ENCODE measurements at places on chromosomes 7 and 10.

- no peak for DNase-seq
Measured at GRCh38 chr7:21417647-21418046, 10.2 kb upstream of the SP4 start.

GRCh38 chr10:132963430-132963960, 21.1 kb upstream of the CFAP46 start:
- DNase-seq = no peak

DNA sequence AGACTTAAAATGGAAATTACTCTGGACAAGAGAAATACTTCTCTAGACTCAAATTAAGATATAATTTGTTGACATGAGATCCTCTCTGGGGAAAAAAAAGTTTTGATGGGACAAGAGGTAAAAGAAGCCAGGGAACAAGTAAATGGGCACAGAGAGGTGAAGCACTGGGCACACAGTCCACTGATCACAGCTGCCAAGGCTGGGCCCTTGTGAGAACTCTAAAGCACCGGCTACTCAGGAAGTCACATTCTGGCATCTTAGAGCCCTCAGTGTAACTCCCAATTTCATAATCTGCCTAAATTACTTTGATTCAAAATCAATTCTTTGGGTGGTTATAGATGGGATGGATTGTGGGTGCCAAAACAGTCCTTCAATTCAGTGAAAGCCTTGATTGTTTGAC, 123.2 kb upstream of the CACNA2D1 start:
- DNase-seq = peak; percentile 15

- DNase-seq = no peak
Measured at GRCh38 chr7:108096996-108097395, 33.2 kb downstream of the LAMB4 start.

DNA sequence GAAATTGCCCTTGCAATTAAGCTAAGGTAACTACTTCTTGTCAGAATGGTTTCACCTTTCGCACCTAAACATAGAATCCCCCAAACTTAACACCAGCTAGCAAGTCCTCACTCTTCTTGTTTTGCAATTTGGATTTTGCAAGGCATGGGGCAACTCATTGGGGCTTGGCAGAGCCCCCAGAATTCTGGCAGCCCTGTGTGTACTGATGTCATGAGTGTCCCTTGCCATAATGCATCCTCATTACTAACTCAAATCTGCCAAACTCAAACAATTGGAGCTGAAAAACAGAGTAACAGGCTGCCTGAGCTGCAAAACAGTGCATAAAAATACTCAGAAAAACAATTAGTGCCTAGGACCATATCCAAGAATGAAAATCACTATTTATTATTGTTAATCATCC, 7.9 kb upstream of the XPNPEP1 start:
- peak; percentile 26 for DNase-seq

DNA sequence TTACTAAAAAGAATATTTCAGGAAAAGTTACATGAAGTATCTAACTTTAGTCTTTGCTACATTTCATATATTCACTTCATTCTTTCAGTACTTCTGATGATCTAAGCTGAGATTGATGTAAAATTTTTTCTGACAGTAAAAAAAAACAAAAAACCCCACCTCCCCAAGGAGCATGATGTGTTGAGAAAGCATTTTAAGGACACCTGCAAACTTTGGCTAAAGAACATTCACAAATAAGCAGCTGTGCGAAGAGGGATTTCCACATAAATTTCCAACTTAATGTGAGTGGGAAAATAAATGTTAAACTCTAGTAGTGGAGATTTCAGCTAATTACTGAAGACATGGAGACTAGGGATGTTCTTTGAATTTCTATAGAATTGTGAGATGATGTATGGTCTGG, 35.5 kb downstream of the DLD start:
- no peak for DNase-seq

GRCh38 chr7:43385856-43386255, 197.1 kb upstream of the STK17A start:
- no peak for DNase-seq

DNA sequence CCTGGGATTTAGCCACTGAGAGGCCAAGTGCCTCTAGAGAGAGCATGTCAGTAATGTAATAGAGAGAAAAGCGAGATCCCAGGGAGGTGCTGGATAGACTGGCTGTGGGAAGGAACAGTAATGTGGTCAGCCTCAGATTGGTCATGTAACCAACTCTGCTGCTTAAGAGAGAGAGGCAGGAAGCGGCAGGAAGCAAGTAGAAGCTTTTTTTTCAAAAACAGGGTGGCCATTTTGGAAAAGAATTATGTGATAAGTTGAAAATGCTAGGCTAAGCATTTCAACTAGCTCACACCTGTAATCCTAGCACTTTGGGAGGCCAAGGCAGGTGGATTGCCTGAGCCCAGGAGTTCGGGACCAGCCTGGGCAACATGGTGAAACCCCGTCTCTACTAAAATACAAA, 3.7 kb upstream of the PCOLCE start:
- no peak for DNase-seq

- DNase-seq = no peak
Measured at GRCh38 chr10:89097226-89097625, 106.6 kb downstream of the FAS start.

DNA sequence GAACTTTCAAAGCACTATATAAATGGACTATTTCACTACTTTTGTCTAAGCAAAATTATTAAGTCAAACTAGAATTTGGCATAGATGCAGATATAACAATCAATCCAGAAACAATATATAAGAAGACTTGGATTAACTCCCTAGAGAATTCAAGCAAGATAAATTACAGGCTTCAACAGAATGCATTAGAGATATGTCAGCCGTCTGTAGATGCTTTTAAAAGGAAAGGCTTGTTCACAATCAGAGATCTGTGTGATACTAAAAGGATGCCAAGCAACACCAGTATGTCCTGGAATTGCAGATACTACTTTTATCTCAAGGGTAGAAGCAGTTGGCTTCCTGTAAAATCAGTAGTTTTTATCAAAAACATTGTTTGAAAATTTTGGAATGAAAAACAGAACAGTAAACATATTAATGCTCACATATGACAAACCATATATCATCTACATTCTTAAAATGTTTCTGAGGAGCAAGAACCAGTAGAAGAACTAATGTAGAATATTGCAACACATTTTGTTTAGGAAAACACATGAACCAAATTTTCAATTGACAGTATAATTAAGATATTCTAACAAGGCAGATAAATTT, 947.9 kb upstream of the LRRN3 start:
- DNase-seq = no peak

GRCh38 chr10:12828736-12829135, 172.8 kb downstream of the CCDC3 start:
- DNase-seq = no peak

DNA sequence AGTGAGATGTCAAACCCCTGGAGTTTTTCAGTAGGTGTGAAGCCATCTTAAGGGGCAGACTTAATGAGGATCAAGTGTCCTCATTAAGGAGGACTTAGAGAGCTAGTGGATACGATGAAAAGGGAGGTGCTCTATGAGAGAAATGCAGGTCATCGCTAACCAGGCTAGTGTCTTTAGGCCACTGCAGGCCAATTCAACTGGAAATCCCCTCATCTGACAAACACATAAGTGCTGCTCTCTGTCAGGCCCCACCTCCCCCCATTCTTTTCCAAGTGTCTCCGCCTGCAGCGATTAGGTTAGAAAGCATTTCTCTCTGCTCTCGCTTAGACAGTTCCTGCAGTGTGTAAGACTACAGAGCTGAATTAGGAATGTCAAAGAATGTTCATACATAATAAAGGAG, 33.7 kb downstream of the RBM28 start:
- DNase-seq = no peak

- no peak for DNase-seq
Measured at GRCh38 chr7:22944022-22944421, 69.9 kb downstream of the HYCC1 start.

DNA sequence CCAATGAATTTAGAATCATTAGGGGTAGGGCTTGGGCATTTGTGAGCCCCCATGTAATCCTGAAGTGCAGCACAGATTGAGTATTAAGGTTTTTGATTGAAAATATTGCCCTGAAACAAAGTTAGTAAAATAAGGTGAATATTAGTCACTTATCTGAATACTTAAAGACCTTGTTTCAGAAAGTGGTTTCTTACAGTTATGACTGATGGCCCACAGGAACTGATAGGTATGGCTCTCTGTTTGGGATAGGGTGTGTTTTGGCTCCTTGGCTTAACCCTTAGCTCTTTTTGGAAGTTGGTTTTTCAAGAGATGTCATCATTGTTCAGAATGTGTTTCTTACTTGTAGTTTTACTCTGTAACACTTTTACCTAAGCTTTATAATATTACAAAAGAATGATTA, 34.8 kb downstream of the MDFIC start:
- no peak for DNase-seq

GRCh38 chr10:116877391-116877790, 28.1 kb downstream of the ENO4 start:
- DNase-seq = no peak

DNA sequence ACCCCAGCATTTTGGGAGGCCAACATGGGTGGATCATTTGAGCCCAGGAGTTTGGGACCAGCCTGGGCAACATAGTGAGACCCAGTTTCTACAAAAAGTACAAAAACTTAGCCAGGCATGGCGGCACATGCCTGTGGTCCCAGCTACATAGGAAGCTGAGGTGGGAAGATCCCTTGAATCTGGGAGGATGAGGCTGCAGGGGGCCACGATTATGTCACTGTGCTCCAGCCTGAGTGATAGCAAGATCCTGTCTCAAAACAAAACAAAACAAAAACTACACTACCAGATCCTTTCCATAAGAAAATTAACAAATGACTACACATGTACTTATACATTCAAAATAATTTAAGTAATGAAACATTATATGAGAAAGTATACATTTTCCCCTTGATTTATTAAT, 116.4 kb upstream of the KLF6 start:
- no peak for DNase-seq

DNA sequence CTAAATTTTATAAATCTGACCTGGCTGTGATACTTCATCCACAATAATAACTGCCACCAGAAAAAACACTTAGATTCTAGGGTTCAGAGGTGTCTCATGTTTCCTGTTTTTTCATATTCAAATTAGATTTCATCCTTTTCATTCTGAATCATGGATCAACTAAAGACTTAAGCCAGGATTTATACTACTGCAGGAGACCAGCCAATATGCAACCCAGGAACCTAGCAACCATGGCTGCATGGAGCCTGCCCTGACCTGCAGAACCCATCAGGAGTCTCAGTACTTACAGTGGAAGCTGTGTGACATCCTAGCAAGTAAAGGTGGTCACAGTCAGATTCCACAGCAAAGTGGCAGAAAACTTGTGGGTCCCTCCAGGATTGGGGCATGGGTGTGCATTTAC, 40.5 kb upstream of the RNF148 start:
- DNase-seq = no peak

GRCh38 chr10:86283466-86284287, 82.9 kb downstream of the GRID1 start:
- no peak for DNase-seq

- no peak for DNase-seq
Measured at GRCh38 chr10:15518250-15518649, 147.2 kb upstream of the FAM171A1 start.

DNA sequence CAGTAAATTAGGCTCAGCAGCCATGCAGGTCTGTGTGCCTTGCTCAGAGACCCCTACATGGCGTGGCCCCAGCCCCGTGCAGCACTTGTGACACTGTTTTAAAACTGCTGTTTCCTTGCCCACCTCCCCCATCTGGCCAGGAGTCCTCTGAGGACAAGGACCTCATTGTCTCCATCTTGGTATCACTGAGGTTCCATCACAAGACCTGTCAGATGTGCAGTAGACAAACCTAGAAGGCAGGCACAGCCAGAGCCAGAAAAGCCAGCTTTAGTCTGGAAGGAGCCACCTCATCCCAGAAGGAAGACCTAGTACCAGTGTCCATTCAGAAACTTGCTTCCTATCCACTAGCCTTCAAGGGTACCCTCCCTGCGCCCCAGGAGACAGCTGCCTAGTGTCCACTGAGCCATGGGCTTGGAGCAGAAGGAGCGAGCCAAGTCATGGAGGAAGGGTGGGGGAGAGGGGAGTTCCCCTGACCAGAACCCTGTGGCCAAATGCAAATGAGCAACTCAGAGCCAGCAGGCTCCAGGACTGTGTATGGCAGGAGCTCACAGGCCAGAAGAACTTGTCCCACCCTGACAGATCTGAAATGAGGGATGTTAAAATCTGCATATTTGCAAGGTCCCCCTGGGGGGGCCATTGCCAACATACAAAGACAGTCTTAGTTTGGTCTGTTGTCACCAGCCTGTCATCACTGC, 176.1 kb downstream of the SH3PXD2A start:
- no peak for DNase-seq

DNA sequence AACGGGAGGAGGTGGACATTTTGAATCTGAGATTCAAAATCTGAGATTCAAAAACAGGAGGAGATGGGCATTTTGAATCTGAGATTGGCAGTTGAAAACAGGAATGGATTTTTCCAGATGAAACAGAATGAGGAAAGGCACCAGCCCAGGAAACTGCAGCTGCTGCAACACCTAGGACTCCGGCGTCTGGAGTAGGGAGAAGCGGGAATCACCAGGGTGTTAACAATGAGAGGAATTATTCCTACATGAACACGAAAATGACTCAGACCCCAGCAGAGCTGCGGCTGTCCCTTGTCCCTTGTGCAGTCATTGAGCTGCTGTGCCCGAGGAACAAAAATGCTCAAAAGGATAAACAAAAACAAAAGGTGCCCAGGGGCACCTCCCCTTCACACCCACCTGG, 59.9 kb upstream of the KAT6B start:
- DNase-seq = no peak

DNA sequence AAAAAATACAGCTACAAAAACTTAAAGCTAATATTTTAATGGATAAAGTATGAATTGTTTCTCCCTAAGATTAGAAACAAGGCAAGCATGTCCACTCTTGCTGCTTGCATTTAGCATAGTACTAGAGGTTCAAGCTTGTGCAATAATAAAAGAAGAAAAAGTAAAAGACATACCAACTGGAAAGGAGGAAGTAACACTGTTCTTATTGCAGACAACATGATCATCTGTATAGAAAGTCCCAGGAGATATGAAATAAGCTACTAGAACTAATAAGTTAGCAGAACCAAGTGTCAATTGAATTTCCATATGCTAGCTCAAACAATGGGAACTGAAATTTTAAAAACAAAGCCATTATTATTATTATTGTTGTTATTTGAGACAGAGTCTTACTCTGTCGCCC, 20.0 kb upstream of the RABGEF1 start:
- DNase-seq = no peak

- DNase-seq = no peak
Measured at GRCh38 chr7:45582868-45583277, 8.7 kb downstream of the ADCY1 start.

- no peak for DNase-seq
Measured at GRCh38 chr7:108488768-108489538, 32.7 kb upstream of the NRCAM start.

- DNase-seq = no peak
Measured at GRCh38 chr10:6350609-6351008, 147.9 kb downstream of the PFKFB3 start.

DNA sequence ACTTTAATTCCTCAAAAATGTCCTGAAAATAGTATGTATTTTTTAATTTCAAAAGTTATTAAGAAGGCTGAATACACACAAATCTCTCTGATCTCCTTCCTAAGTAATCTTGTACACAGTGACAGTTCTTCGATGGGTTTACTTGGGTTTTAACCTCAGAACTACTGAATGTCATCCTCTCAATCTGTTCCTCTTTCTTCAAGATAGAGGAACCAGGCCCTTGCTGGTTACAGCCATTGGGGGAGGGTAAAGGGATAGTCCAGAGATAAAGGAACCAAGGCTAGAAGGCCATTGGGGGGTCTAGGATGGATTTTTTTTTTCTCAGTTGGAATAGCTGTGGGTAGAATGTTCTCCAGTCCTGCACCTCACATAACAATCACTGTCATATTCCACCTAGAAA, 224.9 kb downstream of the SKIDA1 start:
- DNase-seq = no peak

GRCh38 chr10:125089469-125089868, 70.9 kb downstream of the CTBP2 start:
- DNase-seq = no peak

- peak; percentile 38 for DNase-seq
Measured at GRCh38 chr7:148503900-148504487, 86.6 kb upstream of the C7orf33 start.
